Cerebellar nuclear complex (tissue), 1 donor: ENCODE measurements at places on chromosomes 4 and X.

DNA sequence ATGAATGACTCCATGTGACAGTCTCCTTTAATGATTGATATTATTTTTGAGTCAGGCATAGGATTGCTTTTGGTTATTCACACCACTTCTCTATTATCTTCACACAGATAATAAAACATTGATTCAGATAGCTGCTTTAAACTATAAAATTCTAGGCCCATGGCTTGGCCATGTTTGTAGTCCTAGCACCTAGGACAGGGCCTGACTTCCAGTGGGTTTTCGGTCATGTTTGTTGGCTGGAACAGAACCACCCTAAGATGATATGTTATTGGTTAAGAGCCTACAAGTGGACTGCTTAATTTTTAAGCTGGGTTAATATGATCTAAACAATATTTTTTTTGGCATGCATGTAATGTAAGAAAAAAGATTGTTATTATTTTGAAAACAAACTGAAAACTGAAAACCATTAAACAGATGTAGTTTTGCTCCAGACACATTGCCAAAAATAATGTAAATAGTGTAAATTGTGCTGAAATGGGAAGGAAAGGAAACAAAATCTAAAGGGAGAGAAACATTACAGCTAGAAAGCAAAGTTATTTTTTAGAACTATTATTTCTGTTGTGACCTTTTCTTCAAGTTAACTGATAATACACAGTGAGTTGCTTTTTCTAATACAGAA lies 98.0 kb downstream of the FRAS1 start:
- DNase-seq: no peak

DNA sequence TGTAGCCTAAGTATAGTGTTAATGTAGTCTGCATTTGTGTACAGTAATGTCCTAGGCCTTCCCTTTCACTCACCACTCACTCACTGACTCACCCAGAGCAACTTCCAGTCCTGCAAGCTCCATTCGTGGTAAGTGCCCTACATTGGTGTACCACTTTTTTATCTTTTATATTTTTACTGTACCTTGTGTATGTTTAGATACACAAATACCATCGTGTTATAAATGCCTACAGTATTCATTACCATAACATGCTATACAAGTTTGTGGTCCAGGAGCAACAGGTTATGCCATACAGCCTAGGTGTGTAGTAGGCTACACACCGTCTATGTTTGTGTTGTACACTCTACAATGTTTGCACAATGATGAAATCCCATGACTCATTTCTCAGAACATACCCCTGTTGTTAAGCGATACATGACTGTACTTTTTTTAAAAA lies 15.4 kb downstream of the TSPAN5 start:
- no peak for DNase-seq

GRCh38 chrX:135489542-135489941 lies 30.9 kb upstream of the INTS6L start:
- no peak for DNase-seq

DNA sequence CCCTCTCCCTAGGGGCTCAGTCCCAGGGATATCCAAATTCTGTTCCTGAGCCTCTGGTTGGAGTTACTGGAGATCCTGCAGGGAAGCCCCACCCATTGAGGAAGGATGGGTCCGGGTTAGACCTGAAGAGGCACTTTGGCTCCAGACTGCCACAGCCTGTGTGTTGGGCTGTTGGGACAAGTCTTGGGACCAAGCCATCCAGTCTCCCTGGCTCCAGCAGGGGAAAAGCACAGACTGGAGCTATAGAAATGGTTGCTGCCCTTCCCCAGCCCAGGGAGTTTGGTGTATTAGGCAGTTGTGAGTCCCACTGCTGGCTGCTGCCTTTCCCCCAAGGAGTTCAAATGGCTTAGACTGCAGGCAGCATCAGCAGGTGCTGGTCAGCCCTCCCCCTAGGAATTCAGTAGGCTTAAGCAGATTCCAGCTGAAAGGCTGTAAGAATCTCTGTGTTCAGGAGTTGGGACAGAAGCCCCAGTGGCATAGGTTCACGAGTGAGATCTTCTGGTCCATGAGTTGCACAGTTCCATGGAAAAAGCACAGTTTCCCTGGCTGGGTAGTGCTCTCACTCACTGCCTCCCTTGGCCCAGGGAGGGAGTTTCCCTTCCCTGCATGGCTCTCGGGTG lies 344.0 kb upstream of the EPHA5 start:
- no peak for DNase-seq

DNA sequence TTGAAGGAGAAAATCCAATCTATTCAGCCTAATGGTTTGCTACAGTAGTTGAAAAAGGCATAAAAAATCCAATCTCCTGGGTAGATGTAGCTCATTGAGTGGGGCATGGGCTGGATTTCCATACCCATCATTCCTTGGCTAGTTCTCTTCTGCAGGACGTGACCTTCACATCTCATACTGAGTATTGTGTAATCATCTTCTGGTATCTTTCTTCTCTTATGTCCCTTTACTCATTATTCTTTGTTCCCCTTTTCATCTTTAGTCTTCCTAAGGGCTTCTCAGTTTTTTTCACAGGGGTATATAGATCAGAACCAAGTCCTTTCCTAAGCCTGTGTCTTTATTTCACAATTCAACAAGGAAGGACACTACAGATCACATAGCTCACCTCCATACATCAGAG lies 727.6 kb upstream of the MAGEB2 start:
- DNase-seq: no peak

DNA sequence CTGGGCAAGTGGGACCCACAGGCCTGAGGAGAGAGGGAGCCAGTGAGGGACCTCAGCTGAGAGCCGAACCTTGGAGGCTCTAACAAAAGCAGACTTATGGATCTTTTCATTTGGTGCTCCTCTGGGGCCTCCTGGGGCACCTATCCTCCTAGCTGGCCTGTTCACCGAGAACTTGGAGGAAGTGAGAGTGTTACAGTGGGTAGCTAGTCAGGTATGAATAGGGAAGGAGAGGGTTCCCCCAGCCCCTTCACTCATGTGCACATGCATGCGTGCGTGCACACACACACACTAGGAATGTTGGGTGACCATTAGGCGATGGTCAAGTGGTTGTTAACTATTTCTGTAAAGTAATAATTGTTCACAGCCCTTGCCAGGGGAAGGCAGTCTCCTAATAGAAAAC lies 18.6 kb upstream of the TMEM185A start:
- no peak for DNase-seq

GRCh38 chrX:151710457-151710856 lies 5.4 kb upstream of the FATE1 start:
- no peak for DNase-seq

- no peak for DNase-seq
Observed at GRCh38 chr4:121243485-121243884, 79.4 kb upstream of the TNIP3 start.

- DNase-seq: no peak
Observed at GRCh38 chrX:69603566-69604194, 12.2 kb upstream of the EDA start.

- DNase-seq: no peak
Observed at GRCh38 chr4:1987296-1987695, 21.5 kb downstream of the NELFA start.

DNA sequence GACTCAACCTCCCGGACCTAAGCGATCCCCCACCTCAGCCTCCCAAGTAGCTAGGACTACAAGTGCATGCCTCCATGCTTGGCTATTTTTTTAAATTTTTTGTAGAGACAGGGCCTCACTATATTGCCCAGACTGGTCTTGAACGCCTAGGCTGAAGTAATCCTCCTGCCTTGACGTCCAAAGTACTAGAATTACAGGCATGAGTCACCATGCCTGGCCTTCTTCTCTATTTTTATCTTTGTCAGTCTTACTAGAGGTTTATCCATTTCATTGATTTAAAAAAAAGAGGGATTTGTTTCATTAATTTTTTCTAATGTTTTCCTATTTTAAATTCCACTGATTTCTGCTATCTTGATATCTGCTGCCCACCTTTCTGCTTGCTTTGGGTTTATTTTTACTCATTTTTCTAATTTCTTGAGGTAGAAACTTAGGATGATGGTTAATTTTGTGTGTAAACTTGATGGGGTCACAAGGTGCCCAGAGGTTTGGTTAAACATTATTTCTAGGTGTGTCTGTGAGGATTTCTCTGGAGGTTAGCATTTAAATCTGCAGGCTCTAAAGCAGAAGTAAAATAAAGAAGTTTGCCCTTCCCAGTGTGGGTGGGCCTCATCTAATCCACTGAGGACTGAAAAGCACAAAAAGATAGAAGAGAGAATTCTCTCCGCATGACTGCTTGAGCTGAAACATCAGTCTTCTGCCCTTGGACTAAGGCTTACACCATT lies 116.2 kb upstream of the DCLK2 start:
- no peak for DNase-seq

- DNase-seq: no peak
Observed at GRCh38 chrX:12138361-12139313, at the start of gene FRMPD4. Gene FRMPD4 (plus strand): TSS chrX:12138473. CDS start chrX:12138972, 499 bp downstream.

DNA sequence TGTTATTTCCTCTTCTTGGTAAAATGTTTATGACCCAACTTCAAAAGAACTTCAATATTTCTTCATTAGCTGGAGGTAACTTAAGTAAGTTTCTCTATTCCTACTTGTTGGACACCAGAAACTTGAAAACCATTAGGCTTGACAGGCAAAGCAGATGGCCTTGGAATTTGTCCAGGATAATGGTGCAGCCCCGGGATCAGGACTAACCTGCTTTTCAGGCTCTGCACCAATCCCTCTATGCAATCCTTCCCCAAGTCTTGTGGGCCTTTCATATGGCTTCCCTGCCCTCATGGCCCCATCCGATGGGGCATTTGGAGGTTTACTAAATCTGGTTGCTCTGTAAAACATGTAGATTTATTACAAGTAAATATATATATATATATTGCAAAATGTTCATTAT lies 68.5 kb downstream of the SPINK2 start:
- no peak for DNase-seq

- DNase-seq: no peak
Observed at GRCh38 chrX:79133904-79134303, 10.6 kb upstream of the GPR174 start.

- DNase-seq: no peak
Observed at GRCh38 chr4:145404761-145405160, 76.9 kb upstream of the SMAD1 start.
